ENCODE measurements at places on chromosomes 2 and 18. TPM values are rescaled to one million over a fixed set of nuclear protein-coding genes. Genes with fewer than 3 reads are reported as not detected.

GRCh38 chr2:173955004-173955403, 10.2 kb downstream of the SP3 start:
- DNase-seq, result no peak

GRCh38 chr2:238720232-238720672, 127.6 kb upstream of the TWIST2 start:
- DNase-seq, result peak; percentile 36

- no peak for DNase-seq
Measured at GRCh38 chr18:52546686-52547346, 206.8 kb downstream of the DCC start.

- DNase-seq, result peak; percentile 91
Measured at GRCh38 chr2:168247341-168248261, at the start of gene STK39. Gene STK39 (minus strand): TSS chr2:168247595. CDS start chr2:168247435, 160 bp downstream.

DNA sequence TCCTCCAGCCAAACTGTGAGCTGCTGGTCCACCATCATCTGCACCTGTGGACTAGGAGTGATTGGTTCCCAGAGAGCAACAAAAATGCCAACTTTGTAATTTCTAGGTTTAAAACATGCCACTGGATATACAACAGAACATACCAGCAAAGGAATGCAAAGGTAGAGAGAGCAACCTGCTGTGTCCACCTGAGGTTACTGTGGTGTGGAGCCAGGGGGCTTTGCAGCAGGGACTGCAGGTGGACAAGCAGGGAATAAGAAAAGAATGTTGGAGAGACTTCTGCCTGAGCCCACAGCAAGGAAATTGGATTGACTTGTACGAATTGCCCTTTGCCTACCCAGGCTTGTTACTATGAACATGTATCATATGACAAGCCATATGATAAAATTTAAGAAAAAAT, 345.2 kb upstream of the SPHKAP start:
- no peak for DNase-seq

DNA sequence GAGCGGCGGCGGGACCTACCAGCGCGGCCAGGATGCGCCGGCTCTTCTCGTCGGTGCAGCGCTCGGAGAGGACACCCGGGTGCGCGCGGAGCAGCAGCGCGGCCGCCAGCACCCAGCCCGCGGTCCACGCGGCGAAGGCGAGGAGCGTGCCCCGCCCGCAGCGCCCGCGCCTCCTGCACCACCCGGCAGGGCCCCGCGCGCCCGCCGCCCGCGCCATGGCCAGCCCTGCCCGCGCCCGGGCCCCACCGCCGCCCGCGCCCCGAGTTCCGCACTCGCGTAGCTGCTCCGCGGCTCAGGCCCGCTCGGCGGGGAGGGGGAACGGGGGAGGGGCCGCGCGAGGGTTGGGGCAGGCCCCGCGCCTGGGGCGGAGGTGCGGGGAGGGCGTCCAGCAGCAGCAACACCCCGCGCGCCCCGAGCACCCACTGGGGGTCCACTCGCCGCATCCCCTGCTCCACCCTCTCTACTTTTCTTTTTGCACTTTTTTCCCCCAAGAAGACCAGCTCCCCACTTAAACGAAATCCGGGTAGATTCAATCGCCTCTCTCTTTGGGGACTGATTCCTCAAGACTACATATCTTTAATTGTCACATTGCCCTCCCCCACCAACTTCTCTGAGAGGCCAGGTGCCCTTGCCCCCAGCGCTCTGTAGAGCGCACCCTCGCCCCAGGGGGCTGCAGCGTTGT, at the start of gene DIPK1C:
DIPK1C (minus strand) TSS at position 266 of the 682 bp plus-strand sequence; CDS start at position 217, 49 bp downstream.
- DNase-seq, result no peak

GRCh38 chr2:26414311-26414710, 12.6 kb downstream of the DRC1 start:
- no peak for DNase-seq

DNA sequence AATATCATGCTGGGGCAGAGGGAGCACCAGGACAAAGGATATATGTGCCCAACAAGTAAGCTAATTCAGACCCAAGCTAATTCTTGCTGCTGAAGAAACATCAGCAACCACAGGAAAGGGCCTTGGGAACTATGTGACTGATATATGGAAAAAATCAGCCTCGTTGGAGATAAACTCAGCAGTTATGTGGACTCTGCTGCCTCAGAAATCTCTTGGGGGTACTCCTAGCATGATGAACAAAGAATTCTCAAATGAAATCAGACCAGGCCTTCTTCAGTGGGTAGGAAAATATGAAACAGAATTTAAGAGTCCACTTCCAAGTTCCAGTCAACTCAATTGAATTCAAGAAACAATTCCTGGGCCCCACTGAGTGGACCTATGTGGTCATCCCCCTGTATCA, 367.9 kb downstream of the TNS1 start:
- DNase-seq, result no peak

- no peak for DNase-seq
Measured at GRCh38 chr2:176109192-176109901, 2.3 kb downstream of the HOXD11 start.

GRCh38 chr2:217150236-217150635, 290.4 kb upstream of the TNP1 start:
- no peak for DNase-seq

The UGT1A10 gene
- total RNA-seq, result 8.2 TPM

The REEP1 gene
- 4.1 TPM for total RNA-seq

The MC2R gene
- not detected for total RNA-seq

The MATN3 gene
- total RNA-seq, result 0.29 TPM

The ACMSD gene
- total RNA-seq, result not detected

The SCN1A gene
- not detected for total RNA-seq

The SEH1L gene
- total RNA-seq, result 57.8 TPM

Measured in Daoy (cell line).